ENCODE measurements at places on chromosomes 12 and 14. TPM values are rescaled to one million over a fixed set of nuclear protein-coding genes. Genes with fewer than 3 reads are reported as not detected.

The EFS gene
- 21.6 TPM for total RNA-seq

The SELPLG gene
- 2.2 TPM for total RNA-seq

The TMEM229B gene
- not detected for total RNA-seq

The CKB gene
- total RNA-seq, result 51.5 TPM
